ENCODE measurements at places on chromosomes 3 and 15.
A peak's percentile ranks its signal among the peaks of the same experiment; 100 is the strongest.

- DNase-seq: no peak
Observed at GRCh38 chr15:75727851-75728715, 15.4 kb upstream of the CSPG4 start.

- no peak for DNase-seq
Observed at GRCh38 chr3:79604681-79605080, 163.1 kb downstream of the ROBO1 start.

GRCh38 chr3:160464321-160464720 is 14.7 kb upstream of the TRIM59 start:
- no peak for DNase-seq

GRCh38 chr15:57878573-57878972 is 172.1 kb downstream of the POLR2M start:
- no peak for DNase-seq

DNA sequence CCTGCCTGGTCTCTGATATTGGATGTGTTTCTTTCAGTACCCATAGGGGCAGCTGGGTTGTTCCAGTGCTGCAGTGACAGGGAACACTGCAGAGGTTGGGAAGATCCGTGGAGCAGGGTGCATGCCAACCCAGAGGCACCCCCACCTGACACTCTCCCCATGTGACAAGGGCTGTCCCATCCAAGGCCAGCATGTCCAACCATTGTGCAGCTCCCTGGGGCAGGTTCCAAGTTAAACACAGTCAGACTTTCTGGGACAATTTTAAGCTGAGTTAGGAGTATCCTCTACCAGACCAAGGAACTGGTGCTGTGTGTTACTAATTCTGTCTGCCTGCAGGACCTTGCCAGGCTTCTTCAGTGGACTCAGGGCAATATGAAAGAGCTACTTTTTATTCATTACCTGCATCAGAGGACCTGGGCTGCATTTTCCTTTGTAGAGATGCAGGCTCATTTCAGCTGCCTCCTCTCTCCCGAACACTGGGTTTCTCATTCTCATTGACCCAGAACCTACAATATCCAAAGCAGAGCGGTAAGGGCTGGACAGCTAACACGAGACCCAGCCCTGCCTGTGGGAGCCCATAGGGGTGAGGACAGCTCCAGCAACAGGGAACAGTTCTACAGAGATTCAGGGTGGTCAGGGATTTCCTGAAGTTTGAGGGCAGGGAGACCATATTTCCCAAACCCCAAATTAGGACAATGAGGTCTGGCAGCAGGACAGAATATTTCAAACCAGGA is 72.7 kb downstream of the SPSB4 start:
- DNase-seq: no peak

- no peak for DNase-seq
Observed at GRCh38 chr15:63070681-63071129, 28.2 kb downstream of the TPM1 start.

DNA sequence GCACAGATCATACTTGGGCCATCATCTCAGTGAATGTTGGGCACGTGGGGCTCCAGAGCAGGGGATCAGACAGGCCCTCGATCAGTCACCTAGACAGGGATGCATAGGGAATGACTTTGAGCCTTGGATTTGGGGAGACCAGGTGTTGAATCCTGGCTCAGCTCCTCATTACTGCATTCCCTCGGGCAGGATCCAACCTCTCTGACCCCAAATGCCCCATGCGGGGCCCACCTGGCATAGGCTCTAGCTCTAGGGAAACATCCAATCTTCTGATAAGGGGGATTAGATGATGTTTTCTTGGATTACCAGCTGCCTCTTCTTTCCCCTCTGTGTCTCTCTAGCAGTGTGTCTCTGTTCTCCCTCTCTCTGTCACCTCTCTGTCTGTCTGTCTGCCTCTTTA is 22.7 kb downstream of the LOXL1 start:
- DNase-seq: no peak

DNA sequence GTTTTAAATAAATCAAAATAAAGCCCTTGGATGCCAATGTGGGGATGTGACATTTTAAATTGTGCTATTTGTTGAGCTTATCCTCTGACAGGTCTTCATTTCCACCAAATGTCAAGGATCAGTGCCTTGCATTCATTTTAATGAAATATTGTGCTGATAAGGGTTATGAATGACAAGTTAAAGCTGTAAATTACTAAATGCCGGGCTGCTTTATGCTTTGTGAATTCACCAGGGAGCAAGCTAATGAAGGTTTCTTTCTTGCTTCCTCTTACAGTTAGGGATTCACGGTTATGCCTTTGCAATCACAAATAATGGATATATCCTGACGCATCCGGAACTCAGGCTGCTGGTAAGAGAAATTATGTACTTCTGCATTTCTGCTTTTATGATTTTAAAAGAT is 81.7 kb downstream of the LRTM1 start:
- DNase-seq: no peak

DNA sequence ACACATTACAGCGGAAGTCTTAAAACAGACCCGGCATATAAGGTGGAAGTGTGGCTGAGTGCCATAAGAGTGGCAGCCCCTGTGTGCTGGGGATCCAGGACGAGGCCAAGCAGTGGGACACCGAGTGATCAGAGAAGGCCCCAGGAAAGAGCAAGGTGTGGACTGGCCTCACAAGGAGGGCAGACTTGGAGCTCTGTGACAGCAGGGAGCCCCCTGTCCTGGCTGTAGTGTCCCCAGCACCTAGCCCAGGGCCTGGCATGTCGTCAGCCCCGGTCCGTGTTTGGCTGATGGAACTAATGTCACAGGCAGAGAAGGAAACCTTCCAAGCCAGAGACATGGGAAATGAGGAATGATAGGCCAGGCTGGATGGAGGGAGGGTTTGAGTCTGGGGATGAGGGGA is 4.8 kb downstream of the PDIA5 start:
- no peak for DNase-seq

- no peak for DNase-seq
Observed at GRCh38 chr15:99962006-99962561, 228.8 kb upstream of the LYSMD4 start.

DNA sequence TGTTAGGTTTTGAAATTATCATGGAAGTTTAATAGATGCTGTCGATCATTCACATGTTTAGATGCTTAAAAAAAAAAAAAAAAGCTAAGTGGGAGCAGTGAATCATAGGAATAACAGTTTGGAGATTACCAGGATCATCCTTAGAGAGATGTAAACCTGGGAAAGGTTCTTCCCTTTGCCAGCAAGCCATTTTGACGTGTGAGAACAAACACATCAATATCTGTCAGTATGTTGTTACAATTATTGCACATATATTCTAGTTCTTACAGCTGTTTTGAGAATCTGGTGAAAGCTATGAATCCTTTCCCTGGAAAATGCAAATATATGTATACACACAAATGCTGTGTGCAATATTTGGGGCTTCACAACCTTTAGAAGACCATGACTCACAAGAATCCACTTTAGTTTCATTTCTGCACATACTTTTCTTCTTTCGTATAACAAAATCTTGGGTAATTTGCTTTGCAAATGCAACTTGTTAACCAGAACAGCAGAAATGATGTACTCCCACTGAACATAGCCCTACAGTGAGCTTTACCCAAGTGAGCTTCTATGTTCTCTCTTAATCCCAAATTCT is 12.0 kb downstream of the NFKBIZ start:
- DNase-seq: no peak

- no peak for DNase-seq
Observed at GRCh38 chr3:1272546-1273265, 179.9 kb downstream of the CNTN6 start.

GRCh38 chr3:127775398-127776109 is 46.8 kb downstream of the MGLL start:
- no peak for DNase-seq

GRCh38 chr15:62795700-62796695 is 246.5 kb upstream of the TPM1 start:
- DNase-seq: no peak

- DNase-seq: no peak
Observed at GRCh38 chr3:138460536-138461205, 26.3 kb downstream of the ESYT3 start.

DNA sequence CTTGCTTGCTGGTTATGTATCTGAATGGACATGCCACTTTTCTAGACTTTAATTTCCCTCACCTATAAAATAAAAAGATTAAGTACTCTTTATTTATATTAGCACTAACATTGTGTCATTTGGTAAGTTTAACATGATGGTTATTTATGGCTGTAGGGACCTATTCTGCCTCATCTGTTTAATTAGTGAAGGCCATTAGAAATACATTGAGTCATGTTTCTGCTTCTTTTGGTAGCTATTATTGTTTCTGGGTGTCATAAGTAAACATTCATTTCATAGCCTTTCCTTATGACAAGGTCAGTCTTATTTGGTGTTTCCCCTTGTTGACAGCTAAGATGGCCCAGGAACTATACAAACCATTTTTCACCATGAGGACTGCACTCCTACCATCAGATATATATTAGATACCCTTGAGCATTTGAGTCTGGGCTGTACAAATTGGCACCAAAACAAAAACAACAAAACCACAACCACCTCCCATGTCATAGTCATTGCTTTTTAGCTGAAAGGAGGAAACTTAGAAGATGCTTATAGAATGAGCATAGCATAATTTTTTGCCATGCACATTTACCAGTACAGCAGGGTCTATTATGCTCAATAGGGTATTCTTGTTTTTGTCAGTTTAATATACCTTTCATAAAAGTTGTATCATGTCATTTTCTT is 39.3 kb downstream of the SRP14 start:
- no peak for DNase-seq

DNA sequence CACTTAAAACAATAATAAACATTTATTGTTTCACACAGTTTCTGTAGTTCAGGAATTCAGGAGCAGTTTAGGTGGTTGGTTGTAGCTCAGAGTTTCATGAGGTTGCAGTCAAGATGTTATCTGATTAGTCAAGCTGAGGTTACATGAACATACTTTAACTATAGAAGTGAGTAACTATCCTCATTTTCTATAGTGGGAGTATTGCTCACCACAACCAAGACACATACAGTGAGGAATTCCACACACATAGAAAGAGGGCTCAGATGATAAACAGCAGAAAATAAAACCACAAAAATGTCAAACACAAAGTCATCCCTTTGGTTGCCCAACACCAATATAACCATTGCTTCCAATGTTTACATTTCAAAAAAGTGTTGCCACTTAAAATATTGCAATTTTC is 13.6 kb downstream of the SCN11A start:
- no peak for DNase-seq

- DNase-seq: no peak
Observed at GRCh38 chr3:124163689-124164088, 171.8 kb upstream of the ROPN1 start.

DNA sequence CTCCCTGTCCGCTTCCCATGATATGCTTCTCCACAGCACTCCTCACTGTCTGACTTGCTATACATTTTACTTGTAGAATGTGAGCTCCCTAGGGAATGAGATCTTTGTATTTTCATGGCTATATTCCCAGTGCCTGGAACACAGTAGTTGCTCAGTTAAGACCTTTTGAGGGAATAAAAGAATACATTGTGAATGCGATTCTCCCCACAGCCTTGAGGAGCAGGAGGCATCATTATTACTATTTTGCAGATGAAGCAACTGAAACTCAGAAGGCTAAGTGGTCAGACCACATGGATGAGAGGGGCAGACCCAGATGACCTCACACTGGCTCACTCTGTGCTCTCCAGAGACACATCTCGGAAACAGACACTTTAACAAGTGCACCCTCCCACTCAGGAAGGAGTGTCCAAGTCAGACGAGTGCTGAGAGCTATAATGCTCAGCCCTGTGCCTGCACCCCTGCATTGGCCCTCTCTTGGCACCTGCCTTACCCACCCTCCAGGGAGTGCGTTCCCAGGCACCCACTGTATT is 46.8 kb downstream of the SST start:
- DNase-seq: no peak

- DNase-seq: peak; percentile 55
Observed at GRCh38 chr15:74489518-74490338, 28.8 kb upstream of the UBL7 start.

GRCh38 chr3:89360156-89360555 is 252.7 kb downstream of the EPHA3 start:
- DNase-seq: no peak

DNA sequence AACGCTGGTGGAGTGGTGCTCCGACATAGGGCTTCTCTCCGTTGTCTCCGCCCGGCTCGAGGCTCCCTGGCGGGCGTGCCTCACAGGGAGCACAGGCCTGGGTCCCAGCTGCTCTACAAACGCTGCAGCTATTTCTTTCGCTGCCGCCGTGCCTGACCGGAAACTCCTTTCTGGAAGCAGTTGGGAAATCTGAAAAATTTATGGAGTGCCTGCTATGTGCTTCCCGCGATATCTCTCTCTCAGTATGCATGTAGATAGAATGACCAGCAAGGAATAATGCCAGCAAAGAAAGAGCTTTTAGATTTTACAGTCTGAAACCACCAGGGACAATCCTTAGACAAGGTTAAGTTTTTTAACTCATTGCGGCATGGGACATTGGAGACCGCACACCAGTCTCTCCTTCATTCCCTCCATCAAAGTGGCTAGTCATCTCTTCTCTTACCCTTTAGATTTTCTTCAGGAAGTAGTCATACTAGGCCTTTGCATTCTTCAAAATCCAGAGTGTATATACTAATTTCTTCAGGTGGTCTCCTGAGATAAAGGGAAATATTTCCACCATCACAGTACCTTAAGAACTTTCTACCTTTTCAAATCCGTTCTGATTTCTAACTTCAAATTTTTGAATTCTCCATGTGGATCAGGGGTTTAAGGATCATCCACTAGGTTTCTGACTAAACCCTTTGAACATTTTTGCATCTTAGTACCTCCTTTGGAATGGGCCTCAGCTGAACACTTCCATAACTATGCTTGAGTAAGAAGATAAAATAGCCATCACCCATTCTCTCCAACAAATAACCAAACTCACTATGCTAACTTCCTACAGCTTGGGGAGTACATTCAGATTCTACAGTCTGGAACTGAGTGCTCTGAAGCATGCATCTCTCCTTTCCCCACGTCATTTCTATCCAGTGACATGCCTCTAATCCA is 1.1 kb upstream of the NPHP3 start:
- no peak for DNase-seq

- DNase-seq: no peak
Observed at GRCh38 chr3:40731445-40731844, 206.7 kb downstream of the ZNF621 start.

- DNase-seq: no peak
Observed at GRCh38 chr3:187722206-187722612, 19.9 kb upstream of the RTP2 start.

DNA sequence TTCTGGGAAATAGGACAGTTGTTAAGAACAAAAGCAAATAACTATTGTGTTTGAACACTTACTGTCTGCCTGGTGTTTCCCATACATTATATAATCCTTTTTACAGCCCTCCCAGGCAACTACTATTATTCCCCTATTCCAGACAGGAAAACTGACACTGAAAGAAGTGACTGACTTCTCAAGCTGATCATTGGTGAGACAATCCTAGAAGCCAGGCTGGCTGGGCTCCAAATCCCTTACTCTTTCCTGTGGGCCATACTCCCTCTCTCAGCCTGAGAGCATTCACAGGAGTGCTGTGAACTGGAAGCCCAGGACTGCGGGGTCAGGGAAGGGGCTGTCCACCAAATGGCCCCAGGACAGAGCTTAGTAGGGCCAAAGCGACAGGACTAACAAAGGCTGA is 39.2 kb upstream of the PDE8A start:
- no peak for DNase-seq

GRCh38 chr3:169234618-169235017 is 428.9 kb downstream of the MECOM start:
- no peak for DNase-seq
